Caco-2 (cell line): ENCODE measurements at places on chromosomes 4 and X. TPM values are rescaled to one million over a fixed set of nuclear protein-coding genes. Genes with fewer than 3 reads are reported as not detected.
A peak's percentile ranks its signal among the peaks of the same experiment; 100 is the strongest.

DNA sequence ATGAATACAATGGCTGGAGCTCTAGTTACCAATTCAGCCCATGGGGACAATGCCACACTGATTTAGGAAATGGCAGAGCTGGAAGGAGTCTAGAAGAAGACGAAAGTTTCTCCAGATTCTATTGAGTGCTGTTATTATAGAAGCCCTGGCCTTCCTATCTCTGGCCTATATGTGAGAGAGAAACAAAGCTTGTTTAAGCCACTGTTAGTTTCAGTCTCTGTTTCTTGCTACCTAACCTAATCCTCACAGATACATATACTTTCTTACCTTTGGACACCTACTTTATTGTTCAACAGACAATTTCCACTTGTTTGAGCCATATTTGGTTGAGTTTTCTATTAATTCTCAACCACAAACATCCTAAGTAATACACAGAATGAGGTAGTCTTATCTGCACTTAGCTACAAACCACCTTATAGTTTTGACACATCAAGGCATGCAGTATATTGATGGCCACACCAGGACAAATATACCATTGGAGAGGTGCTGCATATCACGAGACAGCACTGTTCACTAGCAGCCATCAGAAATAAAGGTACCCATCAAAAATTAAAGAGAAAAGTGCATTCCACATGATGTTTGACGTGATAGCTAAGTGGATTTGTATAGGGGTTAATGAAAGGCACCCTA, 190.2 kb downstream of the SMIM20 start:
- DNase-seq, result no peak

DNA sequence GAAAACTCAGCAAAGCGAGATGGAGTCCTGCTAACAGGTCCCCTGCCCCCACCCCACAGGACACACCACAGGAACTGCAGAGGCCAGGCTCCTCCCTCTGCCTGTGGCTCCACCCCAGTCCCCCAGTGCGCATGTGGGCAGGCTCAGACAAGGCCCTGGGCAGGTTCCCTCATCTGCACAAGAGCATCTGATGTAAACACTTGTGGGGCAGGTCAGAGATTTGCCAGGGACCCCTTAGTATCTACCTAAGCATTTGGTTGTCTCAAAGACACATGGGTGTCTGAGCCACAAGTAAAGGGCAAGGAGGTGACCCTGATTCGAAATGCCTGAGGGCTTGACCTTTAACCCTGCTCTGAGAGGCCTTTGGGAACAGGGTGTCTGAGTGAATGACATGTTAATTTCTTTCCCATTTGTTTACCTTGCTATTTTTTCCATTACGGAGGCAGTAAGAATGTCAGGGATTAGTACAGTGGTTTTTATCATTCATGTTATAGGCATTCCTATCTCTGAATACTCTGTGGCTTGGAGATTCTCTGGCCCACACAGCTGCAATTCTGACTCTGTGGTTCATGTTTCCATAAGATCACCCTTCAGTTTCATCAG, 85.3 kb downstream of the ZNF518B start:
- DNase-seq, result peak; percentile 31

DNA sequence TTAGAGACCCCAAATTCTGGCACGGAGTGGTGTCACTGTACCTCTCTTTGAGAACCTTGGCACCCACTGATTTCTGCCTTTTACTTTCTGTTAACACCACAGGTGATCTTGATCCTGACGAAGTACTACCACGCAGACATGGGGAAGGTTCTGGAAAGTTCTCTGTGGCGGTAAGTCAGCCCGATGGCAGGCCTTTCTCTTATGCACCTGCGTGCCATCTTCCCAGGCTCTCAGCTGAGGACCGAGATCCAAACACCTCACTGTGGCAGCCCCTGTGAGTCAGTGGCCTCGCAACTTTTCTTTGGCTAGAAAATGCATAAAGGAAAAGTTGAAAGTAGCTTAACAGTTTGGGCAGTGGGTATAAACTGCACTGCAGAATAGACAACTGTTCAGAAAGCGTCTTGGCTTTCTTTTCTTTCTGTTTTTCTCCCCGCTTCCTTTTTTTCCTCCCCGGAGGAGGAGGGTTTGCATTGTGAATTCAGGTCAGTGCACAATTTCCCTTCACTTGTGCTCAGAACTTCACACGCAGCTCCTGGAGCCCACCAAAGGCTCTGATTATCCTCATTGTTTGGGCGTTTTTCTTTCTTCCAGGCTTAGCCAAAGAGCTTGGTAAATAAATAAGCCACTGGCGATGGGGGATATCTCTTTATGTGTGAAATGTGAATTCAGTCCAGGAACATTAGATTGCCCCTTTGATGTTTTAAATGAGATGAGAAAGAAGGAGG, 38.4 kb downstream of the PSAPL1 start:
- no peak for DNase-seq

CFAP47 gene
- 0.09 and 0.16 TPM in 2 replicates for total RNA-seq

FGF13 gene
- total RNA-seq, result 7.1 and 8.5 TPM in 2 replicates

DNA sequence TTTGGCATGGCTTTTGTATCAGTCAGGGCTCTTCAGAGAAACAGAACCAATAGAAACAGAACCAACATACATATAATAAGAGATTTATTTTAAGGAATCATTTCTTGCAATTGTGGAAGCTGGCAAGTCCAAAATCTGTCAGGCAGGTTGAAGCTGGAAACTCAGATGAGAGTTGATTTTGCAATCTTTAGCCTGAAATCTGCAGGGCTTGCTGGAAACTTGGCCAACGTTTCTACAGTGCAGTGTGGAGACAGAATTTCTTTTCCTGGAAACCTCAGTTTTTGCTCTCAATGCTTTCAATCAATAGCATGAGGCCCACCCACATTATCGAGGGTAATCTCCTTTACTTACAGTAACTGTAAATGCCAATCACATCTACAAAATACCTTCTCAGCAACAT, 45.4 kb downstream of the COMMD8 start:
- no peak for DNase-seq

DNA sequence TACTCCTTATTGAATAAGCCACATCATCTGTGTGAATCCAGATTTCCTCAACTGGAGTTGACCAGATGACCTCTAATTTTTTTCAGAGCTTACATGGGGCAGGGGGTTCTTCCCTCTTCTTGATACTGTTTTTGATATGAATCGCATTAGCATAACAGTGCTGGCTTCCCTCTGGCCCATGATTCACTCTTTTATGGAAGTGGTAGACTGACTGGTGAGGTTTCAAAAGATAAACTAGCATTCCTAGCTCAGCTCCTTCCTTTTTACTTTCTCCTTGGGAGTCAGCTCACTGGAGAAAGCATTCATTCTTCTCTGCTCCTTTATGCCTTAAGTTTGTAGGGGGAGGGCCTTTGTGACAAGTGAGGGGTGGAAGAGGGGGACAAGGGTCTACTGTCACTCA, 161.0 kb upstream of the FGF13 start:
- no peak for DNase-seq

RNF150 gene
- total RNA-seq, result 0.14 and 0.42 TPM in 2 replicates

GRCh38 chr4:74039315-74039763, 850 bp upstream of the CXCL3 start:
- DNase-seq, result no peak

HEPH gene
- 27.9 and 31.1 TPM in 2 replicates for total RNA-seq

DNA sequence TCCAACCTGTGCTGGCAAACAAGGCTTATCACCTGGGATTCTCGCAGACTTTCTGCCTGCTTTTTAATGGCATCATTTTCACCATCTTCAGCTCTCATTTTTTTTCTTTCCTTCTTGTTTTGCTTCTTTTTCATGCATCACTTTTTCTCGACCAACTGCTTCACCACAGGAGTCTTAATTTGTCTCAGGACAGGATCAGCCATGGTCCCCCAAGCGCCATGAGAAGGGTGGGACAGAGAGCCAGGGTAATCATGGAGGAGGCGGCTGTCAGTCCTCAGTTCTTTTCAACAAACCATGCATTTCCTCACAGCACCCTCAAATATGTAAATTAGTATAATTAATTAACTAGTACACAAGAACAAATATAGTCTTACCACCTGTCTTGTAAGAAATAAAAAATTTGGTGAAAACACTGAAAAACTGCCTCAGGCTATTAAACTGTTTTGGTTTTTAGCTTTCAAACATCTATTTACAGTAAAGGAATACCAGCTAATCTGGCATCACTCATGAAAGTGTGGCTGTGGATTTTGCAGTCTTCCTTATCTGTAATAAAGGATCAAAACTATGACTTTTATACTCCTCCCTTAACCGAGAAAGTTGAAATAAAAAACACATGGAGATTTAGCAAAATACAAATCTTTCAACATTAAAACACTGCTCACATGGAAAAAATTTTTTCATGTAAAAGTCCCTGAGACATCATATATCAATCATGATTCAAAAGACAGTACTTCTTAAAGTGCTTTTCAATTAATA, 19.1 kb downstream of the EIF4E start:
- no peak for DNase-seq

DNA sequence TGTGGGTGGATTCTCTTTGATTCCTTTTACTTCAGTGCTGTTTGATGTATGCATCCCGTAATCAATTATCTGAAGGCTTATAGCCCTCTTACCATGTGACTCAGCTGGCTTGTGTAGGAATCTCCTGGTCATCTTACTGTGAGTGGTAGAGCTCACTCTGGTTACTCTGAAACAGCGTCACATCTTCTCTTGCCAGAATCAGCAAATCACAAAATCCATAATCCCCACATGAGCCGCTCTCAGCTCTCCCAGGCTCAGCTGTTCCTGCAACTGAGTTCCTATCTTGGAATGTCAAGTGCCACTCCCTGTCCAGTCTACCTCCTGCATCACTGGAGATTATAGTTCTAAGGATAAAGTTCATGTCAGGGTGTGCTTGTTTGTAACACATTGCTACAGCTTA, 278.0 kb downstream of the FBXO8 start:
- peak; percentile 44 for DNase-seq

DNA sequence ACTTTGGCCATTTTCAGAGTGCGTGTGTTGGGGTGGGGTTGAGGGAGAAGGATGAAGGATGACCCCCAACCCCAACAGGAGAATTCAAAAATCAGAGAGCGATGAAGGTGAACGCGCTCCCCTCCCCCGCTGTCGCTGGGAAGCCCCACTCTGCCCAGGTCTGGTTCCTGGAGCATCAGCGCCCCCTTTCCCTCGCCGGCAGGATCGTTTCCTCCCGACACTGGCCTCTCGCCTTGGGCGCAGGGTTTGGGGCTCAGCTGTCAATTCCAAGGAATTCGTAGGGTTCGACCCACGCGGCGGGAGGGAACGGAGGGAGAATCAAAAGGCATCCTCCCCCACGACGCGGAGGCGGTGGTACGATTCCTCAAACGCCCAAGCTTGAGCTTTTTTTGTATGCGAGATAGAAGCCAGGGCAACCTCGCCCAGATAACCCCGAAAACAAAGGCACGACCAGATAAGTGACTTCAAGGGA, 1.0 kb upstream of the PDGFRA start:
- peak; percentile 90 for DNase-seq

DNA sequence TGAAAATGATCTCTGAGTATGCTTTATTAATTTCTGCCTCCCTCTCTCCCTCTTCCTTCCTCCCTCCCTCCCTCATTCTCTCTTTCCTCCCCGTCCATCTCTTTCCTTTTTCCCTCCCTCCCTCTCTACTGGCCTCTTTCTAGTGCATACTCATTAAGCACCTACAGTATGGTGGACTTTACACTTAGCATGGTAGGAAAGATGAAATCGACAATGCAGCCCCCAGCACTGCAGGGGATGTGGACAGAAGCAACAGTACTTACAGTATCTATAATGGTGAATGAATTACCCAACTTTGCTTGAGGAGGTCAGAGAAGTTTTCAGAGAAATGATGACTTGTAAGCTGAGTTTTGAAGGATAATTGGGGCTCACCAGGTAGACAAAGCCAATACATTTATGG, 143.8 kb upstream of the RPS6KA3 start:
- no peak for DNase-seq

DNA sequence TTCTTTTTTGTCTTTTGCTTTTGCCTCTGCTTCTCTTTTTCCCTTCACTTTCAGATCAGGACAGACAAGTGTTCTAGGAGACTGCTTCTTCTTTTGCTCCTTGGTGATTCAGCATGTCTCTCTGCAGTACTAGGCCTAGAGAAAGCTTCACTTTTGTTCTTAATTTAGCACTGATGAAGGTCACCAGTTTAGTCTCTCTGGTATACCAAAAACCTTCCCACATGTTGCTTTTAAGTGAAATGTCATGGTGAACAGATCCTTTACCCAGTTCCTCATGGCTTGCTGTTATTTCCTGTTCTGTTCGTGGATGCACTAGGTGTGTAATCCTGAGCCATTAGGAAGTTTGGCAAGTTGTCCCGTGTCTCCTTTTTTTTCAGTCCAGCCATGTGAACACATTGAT, 53.3 kb downstream of the NBDY start:
- DNase-seq, result no peak

ASMT gene
- total RNA-seq, result not detected in 2 replicates

- DNase-seq, result no peak
These were observed 112.9 kb upstream of the AGA start for GRCh38 chr4:177555007-177555574.

GRCh38 chrX:38879631-38880220, 78.5 kb downstream of the MID1IP1 start:
- no peak for DNase-seq

- no peak for DNase-seq
These were observed 299.0 kb downstream of the KCNIP4 start for GRCh38 chr4:21649391-21650090.

RHOXF2 gene
- total RNA-seq, result not detected in 2 replicates

DNA sequence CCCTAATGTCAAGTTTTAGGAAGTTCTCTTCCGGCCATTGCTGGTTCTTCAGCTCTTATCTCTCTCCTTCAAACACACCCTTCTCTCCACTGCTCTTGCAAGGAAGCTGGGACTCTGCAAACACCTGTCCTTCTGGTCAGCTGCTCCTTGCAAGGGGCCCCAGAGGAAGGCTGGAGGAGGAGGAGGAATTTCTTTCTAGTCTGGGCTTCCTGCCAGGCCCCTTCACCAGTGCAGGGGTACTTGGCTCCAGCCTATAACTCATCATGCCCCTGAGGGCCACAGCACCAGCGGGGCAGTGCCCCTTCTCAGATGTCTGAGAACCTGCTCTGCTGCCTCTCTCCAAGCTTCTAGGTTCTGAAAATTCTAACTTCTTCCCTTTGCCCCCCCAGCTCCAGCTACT, 46.7 kb downstream of the REELD1 start:
- no peak for DNase-seq

P2RY4 gene
- 0.18 TPM in 1 of 2 replicates, not detected in the other for total RNA-seq

DNA sequence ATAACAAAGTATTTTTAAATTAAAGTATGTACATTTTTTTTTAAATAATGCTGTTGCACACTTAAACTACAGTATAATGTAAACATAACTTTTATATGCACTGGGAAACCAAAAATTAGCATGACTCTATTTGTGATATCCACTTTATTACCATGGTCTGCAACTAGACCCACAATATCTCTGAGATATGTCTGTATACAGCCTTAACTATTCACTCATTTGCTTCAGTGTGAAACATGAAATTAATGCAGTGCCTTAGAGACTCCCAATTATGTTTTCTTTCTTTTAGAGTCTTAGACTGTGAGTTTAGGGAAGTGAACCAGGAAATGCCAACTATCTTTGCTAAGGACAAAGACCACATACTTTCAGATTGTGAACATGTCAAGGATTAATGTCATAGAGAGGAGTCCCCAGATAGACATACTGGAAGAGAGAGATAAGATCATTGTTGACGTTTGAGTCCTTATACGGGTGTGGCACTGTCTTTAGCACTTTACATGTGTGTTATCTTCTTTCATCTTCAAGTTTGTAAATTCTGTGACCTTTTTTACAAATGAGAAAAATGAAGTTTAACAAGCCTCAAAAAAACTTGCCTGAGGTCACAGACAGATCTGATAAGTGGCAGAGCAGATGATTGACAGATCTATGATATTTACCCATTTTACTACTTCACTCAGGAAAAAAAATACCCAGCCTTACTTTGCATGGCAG, 23.2 kb downstream of the CXorf58 start:
- DNase-seq, result peak; percentile 51

- no peak for DNase-seq
These were observed 91.9 kb downstream of the FAM53A start for GRCh38 chr4:1592068-1592708.
